Activated naive CD4-positive, alpha-beta T cell (primary cell): ENCODE measurements at places on chromosomes 11 and 22.

- no peak for DNase-seq
These were observed 105.5 kb downstream of the CCDC83 start for GRCh38 chr11:85960678-85961077.

GRCh38 chr11:27868709-27869108 is 168.5 kb upstream of the BDNF start:
- DNase-seq, result no peak

- DNase-seq, result no peak
These were observed 51.7 kb downstream of the ZBTB16 start for GRCh38 chr11:114110952-114111947.

- no peak for DNase-seq
These were observed 20.9 kb downstream of the KREMEN1 start for GRCh38 chr22:29093501-29094300.

DNA sequence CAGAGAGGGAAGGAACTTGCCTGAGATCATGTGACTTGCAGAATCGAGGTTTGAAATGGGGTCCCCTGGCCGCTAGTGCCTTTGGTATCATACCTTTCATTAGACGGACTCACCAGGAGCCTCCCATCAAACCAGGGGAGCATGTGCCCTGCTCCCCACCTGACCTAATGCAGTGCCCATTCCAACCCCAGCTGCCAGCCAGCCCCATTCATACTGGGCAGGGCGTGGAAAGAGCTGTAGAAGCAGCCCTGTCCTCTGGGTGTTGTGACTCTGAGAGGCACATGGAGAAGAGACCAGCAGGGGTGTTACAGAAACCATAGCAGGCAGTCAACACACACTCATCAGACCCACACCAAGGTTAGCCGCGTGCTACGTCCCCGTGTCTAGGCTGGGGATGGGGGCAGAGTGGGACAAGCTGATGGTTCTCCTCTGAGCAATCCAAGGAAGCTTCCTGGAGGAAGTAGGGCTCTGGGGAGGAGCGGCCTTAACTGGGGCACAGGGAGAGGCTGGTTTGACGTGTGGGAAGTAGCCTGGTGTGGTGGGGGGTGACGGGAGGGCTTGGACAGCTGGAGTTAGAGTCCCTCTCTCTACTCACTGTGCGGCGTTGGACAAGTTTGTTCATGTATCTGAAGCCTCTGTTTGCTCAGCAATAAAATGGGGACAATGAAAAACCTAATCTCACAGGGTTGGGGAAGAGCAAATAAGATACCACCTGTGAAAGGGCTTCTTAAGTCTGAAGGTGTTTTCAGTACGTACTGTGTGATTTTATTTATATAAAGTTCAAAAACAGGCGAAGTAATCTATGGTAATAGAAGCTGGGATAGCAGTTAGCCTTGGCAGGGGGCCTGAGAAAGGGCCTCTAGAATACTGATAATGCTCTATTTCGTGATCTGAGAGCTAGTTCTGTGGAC is 14.0 kb downstream of the GRIK4 start:
- DNase-seq, result no peak

GRCh38 chr22:48313175-48313830 is 1514.4 kb downstream of the BRD1 start:
- no peak for DNase-seq

GRCh38 chr11:59610289-59610688 is 5.3 kb downstream of the OSBP start:
- DNase-seq, result no peak

DNA sequence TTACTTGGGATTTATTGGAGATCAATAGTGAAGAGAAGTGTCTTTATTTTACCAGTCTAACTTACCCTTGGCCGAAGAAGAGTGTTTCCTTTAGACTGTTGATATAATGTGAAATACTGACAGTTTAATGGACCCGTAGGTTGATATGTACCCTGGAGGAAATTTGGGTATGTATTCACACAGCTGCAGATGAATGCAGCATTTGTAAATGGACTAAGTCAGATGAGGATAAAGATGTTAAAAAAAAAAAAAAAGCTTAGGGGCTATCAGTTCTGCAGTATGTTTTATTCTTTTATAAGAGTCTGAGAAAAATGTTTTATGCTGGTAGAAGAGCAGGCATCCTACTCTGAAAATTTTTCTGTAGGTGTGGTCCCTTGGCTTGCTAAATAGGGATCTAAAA is 2.7 kb downstream of the REXO2 start:
- no peak for DNase-seq

DNA sequence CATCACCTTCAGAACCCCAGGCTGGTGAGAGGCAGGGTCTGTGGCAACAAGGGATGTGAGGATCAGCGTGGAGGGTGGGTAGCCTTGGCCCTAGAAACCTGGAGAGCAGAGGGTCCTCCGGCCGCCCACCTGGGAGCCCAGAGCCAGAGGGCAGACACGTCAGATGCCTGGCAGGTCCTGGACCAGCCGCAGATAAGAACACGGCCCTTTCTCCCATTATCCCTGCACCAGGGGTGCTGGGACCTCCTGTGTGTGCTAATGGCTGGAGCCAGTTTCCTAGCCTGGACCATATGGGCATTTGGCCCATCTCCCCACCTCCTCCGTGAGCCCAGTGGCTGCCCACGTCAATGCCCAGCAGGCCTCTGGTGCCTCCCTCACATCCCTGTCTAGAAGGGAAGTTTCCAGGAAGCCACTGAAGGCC is 88.4 kb downstream of the MORC2 start:
- no peak for DNase-seq
